ENCODE measurements at places on chromosomes 2 and 18. TPM values are rescaled to one million over a fixed set of nuclear protein-coding genes. Genes with fewer than 3 reads are reported as not detected.

GPAT2 gene
- 9.9 TPM for total RNA-seq

- no peaks in the 10 kb centered on the region for H3K36me3 ChIP-seq
- H3K4me3 ChIP-seq: no peak overlapping the region
- peaks cover 56% of the 10 kb centered on the region for H3K27me3 ChIP-seq
- no peak for DNase-seq
Observed at GRCh38 chr2:218904176-218904575, 23.5 kb downstream of the WNT10A start.

GRCh38 chr18:57437402-57437765, 2.2 kb downstream of the ONECUT2 start:
- H3K27me3 ChIP-seq: peaks cover 83% of the 10 kb centered on the region
- H3K27ac ChIP-seq: no peak overlapping the region
- H3K36me3 ChIP-seq: no peaks in the 10 kb centered on the region
- peaks cover 49% of the 10 kb centered on the region for H3K4me1 ChIP-seq
- no peak for DNase-seq

DNA sequence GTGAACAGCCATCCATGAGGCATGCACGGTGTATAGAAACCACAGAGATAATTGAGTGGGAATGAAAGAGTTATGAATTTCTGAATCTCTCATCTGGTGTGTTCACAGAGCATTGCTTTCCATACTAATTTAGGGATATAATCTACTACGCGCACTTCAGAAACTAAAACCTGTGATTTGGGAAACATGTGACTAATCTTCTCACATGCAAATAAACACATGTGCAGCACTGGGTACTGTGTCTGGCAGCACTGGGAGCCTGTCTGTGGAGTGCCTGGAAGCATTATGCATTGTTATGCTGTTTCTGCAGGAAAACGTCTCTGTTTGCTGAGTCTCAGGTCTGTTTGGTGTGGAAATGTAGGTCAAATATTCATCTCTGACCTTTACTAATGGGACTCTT, 287.3 kb downstream of the CMPK2 start:
- no peak for DNase-seq
- H3K4me1 ChIP-seq: no peaks in the 10 kb centered on the region
- H3K27ac ChIP-seq: no peak overlapping the region
- H3K27me3 ChIP-seq: no peaks in the 10 kb centered on the region
- no peak overlapping the region for H3K4me3 ChIP-seq
- H3K36me3 ChIP-seq: no peaks in the 10 kb centered on the region

TCF23 gene
- total RNA-seq: not detected

GRCh38 chr18:25345081-25345866, 6.7 kb downstream of the ZNF521 start:
- no peaks in the 10 kb centered on the region for H3K36me3 ChIP-seq
- no peak overlapping the region for H3K4me3 ChIP-seq
- no peak for DNase-seq
- H3K27ac ChIP-seq: peak overlapping the region; percentile 89

ALK gene
- 0.16 TPM for total RNA-seq

GAL3ST2 gene
- not detected for total RNA-seq

DSG4 gene
- total RNA-seq: not detected

GRCh38 chr2:10922307-10923007, 10.7 kb downstream of the KCNF1 start:
- no peaks in the 10 kb centered on the region for H3K4me1 ChIP-seq
- H3K36me3 ChIP-seq: no peaks in the 10 kb centered on the region
- no peak overlapping the region for H3K27ac ChIP-seq
- peaks cover 6% of the 10 kb centered on the region for H3K27me3 ChIP-seq
- no peak overlapping the region for H3K4me3 ChIP-seq

PLGLB1 gene
- total RNA-seq: 1.9 TPM

RAD51AP2 gene
- 0.16 TPM for total RNA-seq

- no peak for DNase-seq
- no peaks in the 10 kb centered on the region for H3K27me3 ChIP-seq
- peaks cover 26% of the 10 kb centered on the region for H3K4me1 ChIP-seq
- H3K27ac ChIP-seq: peak overlapping the region; percentile 70
Observed at GRCh38 chr2:85134896-85135659, 1.9 kb downstream of the TCF7L1 start.

- no peaks in the 10 kb centered on the region for H3K27me3 ChIP-seq
- no peak for DNase-seq
- H3K4me3 ChIP-seq: no peak overlapping the region
Observed at GRCh38 chr2:208112969-208113368, 11.4 kb downstream of the CRYGD start.

- H3K4me1 ChIP-seq: peaks cover 46% of the 10 kb centered on the region
- H3K36me3 ChIP-seq: peaks cover 97% of the 10 kb centered on the region
- H3K4me3 ChIP-seq: no peak overlapping the region
Observed at GRCh38 chr2:201137505-201138400, 21.8 kb downstream of the CFLAR start.

DNA sequence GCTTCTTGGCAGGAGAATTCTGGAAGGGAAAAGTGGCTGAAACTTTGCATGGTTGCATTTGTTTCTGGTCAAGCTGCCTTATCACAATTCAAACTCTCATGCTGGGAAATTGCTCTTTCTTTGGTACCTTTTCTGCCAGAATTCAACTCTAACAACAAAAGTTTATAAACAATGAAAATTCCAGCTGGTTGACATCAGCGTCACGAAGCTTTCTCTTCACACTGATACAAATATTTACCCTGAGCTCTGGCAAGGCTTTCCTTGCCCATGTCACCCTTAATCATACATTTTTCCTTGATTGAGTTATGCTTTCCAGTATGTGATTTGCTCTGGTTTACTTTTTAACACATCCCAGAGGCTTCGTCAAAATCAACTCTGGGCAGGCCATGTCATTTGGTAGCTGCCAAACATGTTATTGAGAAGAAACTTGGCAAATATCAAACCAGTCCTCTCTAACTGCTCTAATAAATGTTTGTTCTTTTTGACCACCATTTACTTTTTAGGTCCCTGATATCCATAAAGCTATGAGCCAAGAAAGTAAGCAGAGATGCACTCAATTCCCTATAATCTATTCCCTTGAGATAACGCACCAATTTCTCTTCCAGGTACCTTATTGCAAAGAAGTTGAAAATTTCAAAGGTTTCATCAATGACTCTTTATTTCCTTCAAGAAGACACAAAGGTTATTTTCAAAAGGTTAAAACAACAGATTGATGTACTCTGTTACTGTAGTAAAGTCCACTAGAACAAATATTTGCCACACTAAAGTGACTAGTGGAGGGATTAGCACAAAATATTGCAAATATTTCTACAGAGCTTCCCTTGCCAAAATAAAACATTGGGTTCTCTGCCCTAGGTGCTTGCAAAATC, 1241.1 kb upstream of the ZEB2 start:
- no peak for DNase-seq
- H3K4me1 ChIP-seq: no peaks in the 10 kb centered on the region
- H3K4me3 ChIP-seq: no peak overlapping the region
- no peaks in the 10 kb centered on the region for H3K27me3 ChIP-seq

GRCh38 chr18:8895341-8895740, 190.0 kb downstream of the MTCL1 start:
- no peak overlapping the region for H3K27ac ChIP-seq
- no peak for DNase-seq
- H3K36me3 ChIP-seq: no peaks in the 10 kb centered on the region
- no peak overlapping the region for H3K4me3 ChIP-seq

CCDC85A gene
- total RNA-seq: 5.2 TPM

DNA sequence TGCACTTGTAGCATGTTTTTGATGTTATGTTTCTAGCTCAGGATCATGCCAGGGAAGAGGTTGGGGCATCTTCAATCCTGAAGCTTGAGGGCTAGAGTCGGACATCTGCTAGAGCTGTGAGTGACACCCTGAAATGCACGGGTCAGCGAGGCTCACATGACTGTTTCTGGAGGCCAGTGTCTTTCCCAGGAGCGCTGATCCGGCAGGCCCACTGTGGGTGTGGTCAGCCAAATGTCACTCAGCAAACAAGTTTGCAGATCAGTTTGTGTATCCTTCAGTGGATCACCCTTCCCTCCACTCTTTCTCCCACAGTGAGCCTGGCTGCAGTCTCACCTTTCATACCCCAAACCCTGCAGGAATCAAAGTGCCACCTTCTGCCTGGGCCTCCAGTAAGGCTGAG, 23.0 kb upstream of the ARHGEF4 start:
- H3K4me1 ChIP-seq: no peaks in the 10 kb centered on the region
- DNase-seq: no peak
- no peak overlapping the region for H3K4me3 ChIP-seq
- H3K27ac ChIP-seq: no peak overlapping the region
- H3K36me3 ChIP-seq: no peaks in the 10 kb centered on the region

IL37 gene
- total RNA-seq: not detected

DNA sequence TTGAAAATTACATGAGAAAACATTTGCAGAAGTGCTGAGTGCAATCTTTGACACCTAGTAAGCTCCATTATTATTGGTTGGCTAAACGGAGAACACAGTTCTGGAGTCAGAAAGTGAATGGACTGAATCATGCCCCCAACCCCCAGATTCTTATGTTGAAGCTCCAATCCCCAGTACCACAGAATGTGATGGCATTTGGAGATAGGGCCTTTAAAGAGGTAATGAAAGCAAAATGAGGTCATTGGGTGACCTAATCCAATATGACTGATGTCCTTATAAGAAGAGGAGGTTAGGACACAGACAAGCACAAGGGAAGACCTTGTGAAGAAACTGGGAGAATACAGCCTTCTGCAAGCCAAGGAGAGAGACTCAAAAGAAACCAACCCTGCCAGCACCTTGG, 200.9 kb upstream of the EPAS1 start:
- DNase-seq: no peak
- no peak overlapping the region for H3K4me3 ChIP-seq
- no peaks in the 10 kb centered on the region for H3K36me3 ChIP-seq
- no peak overlapping the region for H3K27ac ChIP-seq
- no peaks in the 10 kb centered on the region for H3K27me3 ChIP-seq
- peaks cover 42% of the 10 kb centered on the region for H3K4me1 ChIP-seq

ST8SIA5 gene
- 5.1 TPM for total RNA-seq

GRCh38 chr2:196360650-196361049, 189.3 kb upstream of the STK17B start:
- H3K36me3 ChIP-seq: no peaks in the 10 kb centered on the region
- H3K27ac ChIP-seq: peak overlapping the region; percentile 53
- no peaks in the 10 kb centered on the region for H3K27me3 ChIP-seq
- DNase-seq: no peak
- peak overlapping the region; percentile 6 for H3K4me3 ChIP-seq

DNA sequence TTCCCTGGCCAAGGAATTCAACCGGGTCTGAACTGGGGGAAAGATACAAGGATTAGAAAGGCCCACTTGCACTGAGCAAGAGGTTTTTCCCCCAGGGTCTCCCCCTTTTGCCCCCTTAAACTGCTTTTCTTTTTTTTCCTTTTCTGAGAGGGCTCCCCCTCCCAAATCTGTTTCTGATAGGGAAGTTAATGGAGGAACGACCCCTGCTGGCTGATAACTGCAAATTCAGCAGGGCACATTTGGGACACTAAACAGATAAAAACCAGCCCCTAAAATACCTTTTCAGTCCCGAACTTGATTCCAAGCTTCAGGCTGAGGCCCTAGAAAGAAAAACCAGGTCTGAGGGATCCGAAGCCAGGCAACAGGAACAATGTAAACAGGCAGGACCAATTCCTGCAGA, 1012.4 kb upstream of the CRIM1 start:
- H3K27ac ChIP-seq: no peak overlapping the region
- H3K36me3 ChIP-seq: no peaks in the 10 kb centered on the region
- no peak overlapping the region for H3K4me3 ChIP-seq
- H3K27me3 ChIP-seq: no peaks in the 10 kb centered on the region
